Bone marrow (tissue), 2 donors: ENCODE measurements at places on chromosomes 12 and 14.

DNA sequence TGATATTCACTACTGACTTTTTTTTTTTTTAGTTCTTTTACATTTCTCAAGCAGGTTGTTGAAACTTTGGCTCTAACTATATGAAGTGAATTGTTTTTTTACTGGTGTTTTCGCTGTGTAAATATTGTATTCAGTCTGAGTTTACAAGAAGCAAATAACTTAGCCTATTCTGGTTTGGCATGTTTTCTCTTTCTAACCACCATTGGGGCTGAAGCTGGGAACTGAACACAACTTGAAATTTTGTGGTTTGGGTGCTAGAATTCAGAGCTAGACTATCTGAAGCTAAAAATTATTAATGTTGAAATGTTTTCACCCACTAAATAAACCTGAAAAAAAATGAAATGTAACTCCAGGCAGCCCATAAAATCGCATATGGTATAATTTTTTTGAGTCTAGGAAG lies 37.2 kb downstream of the RAD51B start:
- DNase-seq: no peak

DNA sequence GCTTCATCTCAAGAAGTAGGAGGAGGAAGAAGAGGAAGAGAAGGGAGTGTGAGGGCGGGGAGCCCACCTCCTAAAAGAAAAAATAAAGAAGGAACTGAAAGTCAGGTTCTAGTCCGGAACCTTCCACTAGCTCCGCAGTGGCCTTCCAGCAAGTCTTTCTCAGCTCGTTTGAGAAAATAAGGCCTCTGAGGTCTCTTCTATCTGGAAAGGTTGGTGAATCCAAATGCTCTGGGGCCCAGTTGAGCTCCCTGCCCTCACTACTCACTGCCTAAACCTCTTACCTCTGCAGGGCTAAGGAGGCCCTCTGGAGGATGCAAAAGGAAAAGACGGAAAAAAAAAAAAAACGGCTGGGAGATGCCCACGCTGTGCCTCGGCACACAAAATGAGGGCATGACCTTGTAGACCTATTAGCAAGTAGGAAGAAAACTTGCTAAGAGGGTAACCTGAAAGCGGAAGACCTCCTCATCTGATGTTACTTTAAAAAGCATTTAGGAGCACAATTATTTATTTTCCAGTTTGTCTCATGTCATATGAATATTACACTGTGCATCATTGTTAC lies 35.9 kb downstream of the FBLN5 start:
- peak; percentile 8 for DNase-seq

- no peak for DNase-seq
These were observed 95.0 kb downstream of the LMNTD1 start for GRCh38 chr12:25458047-25458552.

- no peak for DNase-seq
These were observed 101.1 kb downstream of the DACT1 start for GRCh38 chr14:58738876-58739275.

- no peak for DNase-seq
These were observed 28.4 kb downstream of the RAD9B start for GRCh38 chr12:110530511-110530910.

GRCh38 chr14:23103581-23103980 lies 1.2 kb downstream of the CIROP start:
- no peak for DNase-seq
